ENCODE measurements at places on chromosomes 4 and X.

- DNase-seq = no peak
Measured at GRCh38 chr4:83546786-83547185, 10.9 kb downstream of the GPAT3 start.

DNA sequence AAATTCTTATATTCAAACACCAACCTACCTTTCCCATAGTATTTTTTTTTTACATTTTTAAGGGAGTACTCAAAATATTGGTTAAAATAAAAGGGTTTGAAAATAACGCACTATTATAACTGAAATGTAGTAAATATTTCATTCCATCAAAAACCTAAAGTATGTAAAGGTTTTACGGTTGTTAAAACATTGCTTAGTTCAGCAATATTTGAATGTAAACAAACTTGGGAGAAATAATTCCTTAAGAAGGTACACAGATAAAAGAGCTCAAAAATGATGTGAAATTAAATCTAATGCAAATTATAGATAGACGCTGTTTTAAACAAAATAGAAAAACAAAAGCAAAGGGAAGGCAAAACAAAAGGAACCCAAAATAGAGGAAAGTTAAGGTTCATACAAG is 1476.9 kb downstream of the PCDH18 start:
- no peak for DNase-seq

GRCh38 chr4:23860919-23861318 is 28.9 kb downstream of the PPARGC1A start:
- no peak for DNase-seq

DNA sequence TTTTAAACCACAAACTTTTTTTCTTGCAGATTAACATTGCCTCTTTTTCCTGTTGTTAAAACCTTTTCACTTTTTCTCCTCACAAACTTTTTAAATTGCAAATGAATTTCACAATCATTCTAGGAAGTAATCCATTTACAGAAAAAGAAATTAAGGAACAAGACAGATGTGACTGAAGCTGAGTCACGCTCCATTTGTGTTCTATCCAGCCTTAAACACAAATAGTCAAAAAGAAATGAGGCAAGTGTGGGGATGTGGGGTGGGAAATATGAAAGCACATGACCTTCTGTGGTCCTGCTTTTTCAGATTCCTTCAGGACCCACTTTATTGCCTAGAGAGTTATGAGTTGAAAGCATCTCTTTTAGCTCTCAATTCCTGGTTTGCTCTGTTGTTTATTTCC is 197.0 kb downstream of the ADGRL3 start:
- no peak for DNase-seq

DNA sequence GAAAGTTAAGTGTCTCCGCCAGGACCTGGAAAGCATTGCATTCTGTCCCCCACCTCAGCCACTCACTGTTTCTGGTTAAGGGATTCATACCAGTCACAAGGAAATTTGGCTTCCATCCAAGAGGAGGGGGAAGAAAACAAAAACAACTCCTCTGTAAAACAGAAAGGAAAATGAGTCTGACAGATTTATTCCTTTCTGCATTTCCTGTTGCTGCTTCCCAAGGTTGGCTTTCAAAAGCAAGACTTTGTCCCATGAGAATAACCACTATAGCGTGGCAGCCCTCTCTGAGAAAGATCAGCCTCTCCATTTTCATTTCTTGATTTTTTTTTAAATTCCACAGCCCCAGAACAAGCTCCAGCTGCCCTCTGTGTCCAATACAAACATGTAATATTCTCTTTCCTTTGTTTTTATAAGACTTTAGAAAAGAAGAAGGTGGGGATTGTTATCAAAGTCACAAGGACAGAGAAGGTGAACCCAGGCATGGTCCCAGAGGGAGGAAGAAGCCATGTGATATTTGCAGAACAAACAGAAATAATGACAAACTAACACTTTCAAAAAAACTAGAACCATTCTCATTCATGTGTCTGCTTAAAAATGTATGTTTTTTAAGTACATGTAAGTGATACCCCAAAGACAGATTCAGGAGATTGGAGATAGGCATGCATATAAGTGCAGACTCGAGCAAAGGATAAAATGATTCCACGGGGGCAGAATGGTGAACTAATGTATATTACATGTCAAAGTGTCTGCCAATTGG is 90.7 kb upstream of the DCLK2 start:
- no peak for DNase-seq

DNA sequence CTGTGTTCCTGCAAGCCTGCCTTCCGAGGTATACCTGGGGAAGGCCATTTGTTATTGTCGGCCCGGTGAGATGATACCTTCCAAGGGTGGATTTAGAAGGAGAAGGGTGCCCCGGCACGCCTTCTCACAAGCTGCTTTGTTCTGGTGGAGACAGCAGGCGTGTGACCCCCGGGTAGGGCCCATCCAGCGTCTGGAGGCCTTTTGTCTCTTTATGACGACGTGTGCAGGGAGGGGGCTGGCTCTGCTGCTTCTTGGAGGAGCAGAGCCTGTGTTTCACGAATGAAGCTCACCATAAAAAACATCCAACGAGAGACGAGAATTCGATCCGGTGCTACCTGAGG is 45.3 kb downstream of the SHOX start:
- DNase-seq = no peak

DNA sequence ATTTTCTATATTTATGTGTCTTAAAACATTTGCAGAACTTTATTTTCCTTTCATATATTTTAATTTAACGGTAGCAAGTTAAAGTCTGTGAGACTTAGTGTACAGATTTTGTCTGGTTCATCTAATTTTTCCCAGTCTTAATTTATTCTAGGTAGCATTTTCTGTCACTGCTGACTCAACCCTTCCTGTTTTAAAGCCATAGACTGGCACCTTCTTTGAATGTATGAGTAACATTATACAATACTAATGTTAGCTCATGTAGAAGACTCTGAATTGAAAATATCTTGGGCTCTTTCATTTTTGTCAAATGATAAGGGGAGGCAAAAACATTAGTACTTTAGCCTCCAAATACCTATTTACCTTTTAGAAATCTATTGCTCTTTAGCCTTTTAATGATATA is 43.6 kb downstream of the BLTP1 start:
- no peak for DNase-seq
